ENCODE measurements at places on chromosomes 12 and 14.

- no peak for DNase-seq
These were observed 8.3 kb downstream of the TNFRSF1A start for GRCh38 chr12:6333566-6333965.

- no peak for DNase-seq
These were observed 827.0 kb downstream of the AACS start for GRCh38 chr12:125892276-125892675.

DNA sequence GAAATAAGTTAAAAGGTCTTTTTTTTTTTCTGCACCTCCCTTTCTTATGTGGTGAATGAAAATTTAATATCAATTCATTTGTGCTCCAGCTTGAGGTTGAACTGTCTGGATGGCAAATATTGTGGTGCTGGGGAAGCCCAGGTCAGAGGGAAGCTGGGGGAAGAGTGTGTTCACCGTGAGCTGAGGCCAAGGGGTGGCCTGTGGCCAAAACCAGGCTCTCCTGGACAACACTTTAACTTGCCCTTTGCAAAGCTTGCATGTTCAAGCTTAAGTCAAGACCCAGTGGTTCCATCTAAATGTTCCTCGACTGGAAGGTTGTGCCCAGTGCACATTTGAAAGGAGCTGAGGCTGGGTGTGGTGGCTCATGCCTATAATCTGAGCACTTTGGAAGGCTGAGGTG is 28.8 kb downstream of the DRAM1 start:
- no peak for DNase-seq

- DNase-seq = no peak
These were observed 739.9 kb downstream of the SLC16A7 start for GRCh38 chr12:60335745-60336144.

DNA sequence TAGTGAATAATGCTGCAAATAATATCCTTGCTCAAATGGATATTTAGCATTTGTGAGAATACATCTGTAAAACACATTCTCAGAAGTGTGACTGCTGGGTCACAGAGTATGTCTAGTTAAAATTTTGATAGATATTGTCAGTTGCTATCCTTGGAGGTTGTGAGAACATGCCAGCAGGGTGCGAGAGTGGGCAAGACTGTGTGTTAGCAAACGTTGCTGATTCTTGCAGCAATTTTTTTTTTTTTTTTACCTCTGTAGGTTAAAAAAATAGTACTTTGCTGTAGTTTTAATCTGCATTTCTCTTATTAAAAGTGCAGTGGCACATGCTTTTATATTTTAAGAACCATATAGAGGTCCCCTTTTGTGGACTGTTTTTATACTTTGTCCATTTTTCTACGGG is 4.5 kb upstream of the NYNRIN start:
- DNase-seq = no peak

DNA sequence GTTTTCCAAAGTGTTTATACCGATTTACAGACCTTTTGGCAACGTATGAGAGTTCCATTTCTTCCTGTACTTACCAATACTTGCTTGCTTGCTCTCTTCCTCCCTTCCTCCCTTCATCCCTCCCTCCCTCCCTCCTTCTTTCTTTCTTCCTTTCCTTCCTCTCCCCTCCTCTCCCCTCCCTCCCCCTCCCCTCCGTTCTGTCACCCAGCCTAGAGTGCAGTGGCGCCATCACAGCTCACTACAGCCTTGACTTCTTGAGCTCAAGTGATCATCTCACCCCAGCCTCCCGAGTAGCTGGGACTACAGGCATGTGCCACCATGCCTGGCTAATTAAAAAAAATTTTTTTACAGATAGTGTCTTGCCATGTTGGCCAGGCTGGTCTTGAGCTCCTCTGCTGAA is 40.4 kb downstream of the DIP2B start:
- DNase-seq = no peak

- DNase-seq = no peak
These were observed 62.9 kb downstream of the EPS8 start for GRCh38 chr12:15726027-15726877.

GRCh38 chr12:66393890-66394289 is 91.6 kb downstream of the HELB start:
- DNase-seq = no peak

DNA sequence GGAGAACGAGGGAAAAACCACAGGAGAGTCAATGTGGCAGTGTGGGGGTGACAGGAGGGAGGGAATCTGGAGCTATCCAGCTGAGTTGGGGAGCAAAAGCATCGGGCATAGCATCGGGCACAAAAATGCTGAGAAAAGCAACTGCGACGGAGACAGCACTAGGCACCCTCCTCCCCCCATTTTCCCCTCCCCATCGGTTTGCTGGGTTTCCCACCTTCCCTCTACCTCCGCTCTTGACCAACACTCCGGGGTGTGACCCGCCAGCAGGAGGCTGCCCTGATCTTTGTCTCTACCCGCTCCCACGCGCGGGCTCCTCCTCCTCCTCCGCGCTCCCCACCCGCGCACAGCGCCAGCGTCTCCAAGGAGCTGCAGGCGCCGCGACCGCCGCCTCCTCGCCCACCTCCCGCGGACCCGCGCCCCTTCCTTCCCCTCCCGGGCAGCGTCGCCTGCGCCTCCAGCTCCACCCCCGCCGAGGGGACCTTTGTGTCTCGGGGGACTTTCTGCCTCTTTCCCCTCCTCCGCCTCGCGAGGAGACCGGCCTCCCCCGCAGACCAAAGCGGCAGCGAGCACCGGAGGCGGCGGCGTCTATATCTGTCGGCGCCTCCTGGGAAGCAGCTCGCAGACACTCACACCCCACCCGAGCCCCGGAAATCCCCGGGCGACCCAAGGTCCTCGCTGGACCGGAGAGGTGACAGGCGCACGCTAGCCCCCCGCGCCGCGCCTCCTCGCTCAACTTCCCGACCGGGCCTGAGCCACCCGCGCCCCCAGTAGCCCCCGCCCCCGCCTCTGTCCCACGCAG is 920 bp downstream of the CDK17 start:
- DNase-seq = peak; percentile 85

GRCh38 chr14:32497248-32497647 is 168.2 kb downstream of the AKAP6 start:
- DNase-seq = no peak

DNA sequence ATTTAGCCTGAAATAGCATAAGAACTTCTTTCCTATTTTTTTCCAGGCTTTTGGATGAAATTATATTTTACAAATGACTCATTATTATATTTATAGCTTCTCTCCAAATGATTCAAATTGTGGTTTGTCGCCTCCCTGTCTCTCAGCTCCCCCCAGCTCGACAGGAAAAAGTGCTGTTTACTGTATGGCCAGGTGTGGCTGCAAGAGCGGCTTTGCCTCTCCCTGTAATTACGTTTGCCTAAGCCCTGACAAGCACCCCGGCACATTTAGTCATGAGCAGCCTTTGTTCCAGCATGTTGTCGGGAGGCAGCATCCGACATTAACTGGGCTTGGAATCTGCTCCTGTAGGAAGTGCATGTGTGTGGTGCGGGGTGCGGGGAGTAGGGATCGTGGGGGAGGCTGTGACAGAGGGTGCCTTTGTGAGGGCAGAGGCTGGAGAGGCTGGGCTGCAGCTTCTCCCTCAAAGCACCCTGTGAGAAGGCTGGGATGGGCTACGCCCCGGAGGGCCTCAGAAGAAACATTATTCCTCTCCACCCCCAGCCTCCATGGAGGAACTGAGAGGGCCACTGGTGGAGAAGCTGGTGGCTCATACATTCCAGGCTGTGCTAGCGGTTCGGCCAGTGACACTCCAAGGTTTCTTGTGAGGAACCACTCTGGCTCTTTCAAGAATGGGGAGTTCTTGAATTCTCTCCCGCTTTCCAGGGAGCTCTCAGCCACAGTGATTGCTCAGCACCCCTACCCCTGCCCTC is 42.1 kb upstream of the CTDSP2 start:
- no peak for DNase-seq

- no peak for DNase-seq
These were observed 7.9 kb upstream of the WASHC3 start for GRCh38 chr12:102069707-102070106.

- DNase-seq = no peak
These were observed 89.4 kb downstream of the R3HDM2 start for GRCh38 chr12:57341275-57341990.

DNA sequence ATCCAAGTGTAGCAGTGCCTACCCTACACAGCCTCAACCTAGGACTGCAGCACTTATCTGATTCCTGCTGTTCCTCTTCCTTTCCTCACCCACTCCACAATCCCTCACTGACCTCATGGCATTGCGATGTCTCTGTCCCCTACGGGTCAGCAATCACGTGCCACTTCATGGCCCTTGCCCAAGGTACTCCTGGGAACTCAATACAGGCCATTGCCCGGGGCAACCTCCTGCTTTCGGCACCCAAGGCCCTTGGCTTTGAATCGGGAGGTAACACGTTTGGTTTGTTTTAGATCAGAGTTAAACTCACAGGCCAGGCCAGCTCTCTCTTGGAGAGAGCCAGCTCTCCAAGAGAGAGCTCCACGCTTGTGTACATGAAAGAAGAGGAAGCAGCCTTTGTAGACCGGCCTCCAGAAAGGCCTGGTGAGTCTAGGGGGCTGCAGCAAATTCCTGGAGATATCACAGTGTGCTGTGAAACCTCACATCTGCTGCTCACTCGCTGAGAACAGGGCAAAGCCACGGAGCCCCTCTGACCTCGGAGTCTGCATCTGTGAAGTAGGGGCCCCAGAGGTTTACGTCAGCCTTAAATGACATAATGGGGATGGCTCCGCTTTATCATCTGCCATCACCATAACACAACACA is 12.2 kb downstream of the CLMN start:
- DNase-seq = no peak

GRCh38 chr12:30970559-30971197 is 44.1 kb downstream of the TSPAN11 start:
- no peak for DNase-seq

DNA sequence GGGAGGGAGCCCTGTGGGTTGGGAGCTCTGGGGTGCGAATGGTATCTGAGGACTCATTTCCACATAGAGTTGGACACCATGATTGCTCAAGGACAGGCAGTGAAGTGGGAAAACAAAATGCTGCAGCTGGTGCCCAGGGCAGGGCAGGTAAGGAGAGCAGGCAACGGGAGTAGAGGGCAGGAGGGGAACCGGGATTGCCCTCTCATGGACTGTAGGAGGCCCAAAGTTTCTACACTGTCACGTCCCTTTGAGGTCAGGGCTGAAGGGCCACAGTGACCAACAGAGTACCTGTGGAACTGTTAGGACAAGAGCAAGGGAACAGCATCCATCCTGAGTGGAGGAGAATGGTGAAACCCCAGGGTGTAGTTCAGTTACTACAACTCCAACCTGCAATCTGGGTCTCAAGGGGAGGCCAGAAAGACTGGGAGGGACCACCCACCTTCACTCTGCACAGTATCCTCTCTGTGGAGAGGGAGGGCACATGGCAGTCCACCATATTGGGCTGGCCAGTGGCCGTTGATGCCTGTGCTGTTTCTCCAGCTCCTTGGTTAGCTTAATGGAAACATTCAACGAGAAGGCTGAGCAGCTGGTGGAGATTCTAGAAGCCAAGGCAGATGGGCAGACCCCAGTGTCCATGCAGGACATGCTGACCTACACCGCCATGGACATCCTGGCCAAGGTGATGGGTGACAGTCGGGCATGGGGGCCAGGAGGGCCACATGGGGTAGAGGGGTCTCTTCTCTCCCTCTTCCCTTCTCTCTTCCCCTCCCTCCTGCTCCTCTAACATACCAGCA is 22.2 kb downstream of the CYP46A1 start:
- no peak for DNase-seq

DNA sequence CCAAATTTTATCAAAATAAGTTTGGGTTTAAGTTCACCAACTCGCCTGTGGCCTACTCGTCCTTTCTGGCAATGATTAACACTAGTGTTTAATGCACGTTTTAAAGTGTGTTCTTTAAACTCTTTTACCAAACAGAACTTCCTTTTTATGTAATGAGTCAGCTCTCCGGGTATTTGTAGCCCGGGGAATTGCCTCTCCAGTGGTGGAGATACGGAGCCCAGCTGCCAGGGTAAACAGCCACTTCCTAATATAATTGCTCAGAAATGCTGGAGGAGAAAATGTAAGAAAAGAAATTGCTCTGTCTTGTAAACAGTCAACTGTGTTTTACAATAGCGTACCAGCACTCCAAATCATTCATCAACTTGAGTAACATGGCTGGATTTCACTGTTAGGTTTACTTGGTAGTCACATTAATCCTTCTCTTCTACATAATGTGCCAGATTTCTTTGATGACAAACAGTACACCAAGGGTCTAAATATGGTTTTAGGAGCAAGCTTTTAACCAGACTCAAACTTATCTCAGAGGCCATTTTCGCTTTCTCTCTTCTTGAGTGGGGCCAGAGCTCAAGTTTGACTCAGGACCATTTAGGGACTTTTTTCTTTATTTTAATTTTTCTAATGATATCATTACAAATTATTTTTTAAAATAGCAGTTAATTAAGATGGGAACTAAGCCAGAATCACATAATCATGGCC is 101.2 kb upstream of the SLC38A2 start:
- peak; percentile 35 for DNase-seq

DNA sequence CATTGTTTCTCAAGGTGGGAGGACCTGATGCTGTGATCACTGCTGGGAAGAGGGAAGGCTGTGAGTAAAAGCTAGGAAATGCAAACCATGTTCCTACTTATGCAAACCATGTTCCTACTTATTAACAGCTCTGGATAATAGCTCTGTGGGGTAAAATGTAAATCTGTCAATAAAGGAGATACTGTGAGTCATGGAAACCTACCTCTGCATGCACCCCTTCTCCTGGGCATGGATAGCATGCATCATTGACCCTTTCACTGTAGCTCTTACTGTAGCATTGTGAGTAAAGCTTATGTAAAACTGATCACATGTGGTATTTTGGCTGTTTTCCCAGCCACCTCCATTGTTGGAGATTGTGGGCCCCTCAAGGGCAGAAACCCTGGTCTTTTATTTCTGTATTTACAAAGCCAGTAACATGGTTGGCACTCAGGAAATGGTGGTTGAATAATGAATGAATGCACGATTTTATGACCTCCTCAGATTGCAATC is 253.7 kb downstream of the GRIN2B start:
- DNase-seq = no peak

DNA sequence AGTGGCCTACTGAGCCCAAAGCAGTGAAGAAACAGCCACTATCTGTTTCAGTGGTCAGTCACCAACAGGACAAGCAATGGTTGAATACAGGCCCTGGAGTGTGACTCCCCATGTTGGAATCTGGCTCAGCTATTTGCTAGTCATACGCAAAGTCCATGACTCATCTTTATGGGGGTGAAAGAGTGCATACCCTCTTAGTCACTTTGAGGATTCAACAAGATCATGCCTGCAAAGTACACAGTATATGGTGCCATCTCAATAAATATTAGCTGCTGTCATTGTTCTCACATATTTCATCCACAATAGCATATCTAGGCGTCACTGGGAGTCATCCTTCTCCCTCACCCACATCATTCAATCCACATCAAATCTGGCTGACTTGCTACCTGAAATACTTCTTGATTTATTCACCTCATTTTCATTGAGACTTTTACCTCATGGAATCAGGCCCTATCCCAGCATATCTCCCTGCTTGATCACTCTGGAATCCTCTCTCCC is 26.4 kb upstream of the STAB2 start:
- no peak for DNase-seq

DNA sequence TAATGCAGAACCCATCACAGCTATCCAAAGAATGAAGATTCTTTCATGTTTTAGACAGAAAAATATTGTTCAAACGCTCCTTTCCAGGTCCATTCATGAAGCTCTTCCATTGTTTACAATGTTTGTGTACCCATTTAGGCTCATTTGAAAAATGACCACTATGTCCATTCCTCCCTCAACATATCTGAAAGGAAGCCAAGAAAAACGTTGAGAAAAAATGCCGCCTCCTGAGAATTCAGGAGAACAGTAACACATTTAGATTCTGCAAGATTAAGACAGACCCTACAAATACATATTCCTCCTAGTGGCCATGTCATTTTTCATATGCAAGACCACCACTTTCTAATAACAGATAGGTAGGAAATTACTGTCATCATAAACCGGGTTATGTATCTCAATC is 124.4 kb downstream of the SLC25A21 start:
- DNase-seq = no peak

GRCh38 chr12:72228424-72228823 is 43.7 kb upstream of the TRHDE start:
- DNase-seq = no peak

All from GM06990 (cell line).